ENCODE measurements at places on chromosomes 1 and 21.

DNA sequence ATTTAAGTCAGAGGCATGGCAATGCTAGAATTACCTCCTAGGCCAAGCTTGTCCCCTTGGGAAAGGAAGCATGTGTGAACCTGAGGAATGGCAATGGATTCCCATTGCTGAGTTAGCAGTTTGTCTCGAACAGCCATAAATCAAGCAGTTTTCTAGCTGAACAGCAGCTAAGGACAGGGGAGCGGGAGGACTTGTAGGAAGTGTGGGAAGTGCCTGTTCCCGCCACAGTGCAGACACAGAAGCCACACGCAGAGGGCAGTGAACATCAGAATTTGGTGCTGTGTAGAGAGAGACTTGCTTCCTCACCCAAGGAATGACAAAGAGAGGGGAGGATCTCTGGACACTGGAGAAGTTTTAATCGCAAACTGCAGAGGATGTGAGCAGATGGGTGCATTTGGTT lies 3.8 kb downstream of the PHGDH start:
- no peak for DNase-seq

- DNase-seq: no peak
Measured at GRCh38 chr1:149986486-149987296, 23.8 kb downstream of the OTUD7B start.

DNA sequence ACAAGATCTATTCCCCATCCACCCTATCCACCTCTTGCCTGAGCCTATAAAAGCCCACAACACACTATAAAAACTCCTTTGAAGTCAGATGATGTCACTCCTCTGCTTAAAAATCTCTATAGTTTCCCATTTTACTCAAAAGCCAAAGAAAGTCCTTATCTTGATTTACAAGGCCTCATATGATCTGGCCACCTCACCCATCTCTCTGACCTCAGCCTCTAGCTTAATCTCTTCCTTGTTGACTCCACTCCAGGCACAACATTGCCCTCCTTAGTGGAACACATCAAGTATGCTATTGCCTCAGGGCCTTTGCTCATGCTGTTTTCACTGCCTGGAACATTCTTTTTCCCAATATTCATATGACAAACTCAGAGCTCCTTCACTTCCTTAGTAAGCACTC lies 33.3 kb downstream of the ZNF281 start:
- no peak for DNase-seq

DNA sequence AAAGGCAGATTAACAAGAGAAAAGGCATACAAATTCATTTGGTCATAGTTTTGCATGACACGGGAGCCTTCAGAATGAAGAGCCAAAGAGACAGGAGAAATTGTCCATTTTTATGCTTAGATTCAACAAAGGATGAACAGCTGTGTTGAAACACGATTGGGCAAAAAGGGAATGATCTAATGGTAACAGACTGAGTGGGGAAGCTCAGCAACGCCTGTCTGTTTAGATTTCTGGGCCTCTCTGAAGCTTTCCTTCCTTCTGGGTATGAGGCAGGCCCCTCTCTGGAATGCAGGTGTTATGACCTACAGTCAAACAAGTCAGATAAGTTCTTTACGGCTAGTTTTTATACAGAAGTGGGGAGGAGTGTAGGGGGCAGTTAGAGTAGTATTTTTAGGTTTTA lies 154.6 kb downstream of the RGS7 start:
- no peak for DNase-seq

Data from activated CD8-positive, alpha-beta memory T cell treated with anti-CD3 and anti-CD28 coated beads for 1 hour (primary cell).